ENCODE measurements at places on chromosomes 2 and 18. TPM values are rescaled to one million over a fixed set of nuclear protein-coding genes. Genes with fewer than 3 reads are reported as not detected.
A peak's percentile ranks its signal among the peaks of the same experiment; 100 is the strongest.

GRCh38 chr2:160005908-160006307 lies 56.5 kb downstream of the PLA2R1 start:
- no peak for DNase-seq

DNA sequence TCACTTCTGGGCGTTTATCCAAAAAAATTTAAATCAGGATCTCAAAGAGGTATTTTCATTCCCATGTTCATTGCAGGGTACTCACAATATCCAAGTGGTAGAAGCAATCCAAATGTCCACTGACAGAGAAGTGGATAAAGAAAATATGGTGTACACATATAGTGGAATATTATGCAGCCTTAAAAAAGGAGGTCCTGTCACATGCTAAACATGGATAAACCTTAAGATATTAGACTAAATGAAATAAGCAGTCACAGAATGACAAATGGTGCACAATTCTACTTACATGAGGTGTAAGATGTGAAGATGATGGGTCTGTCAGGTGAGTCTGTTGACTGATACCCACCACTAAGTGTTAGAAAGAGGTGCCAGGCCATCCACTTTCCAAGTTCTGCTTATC lies 140.6 kb downstream of the THNSL2 start:
- no peak for DNase-seq

- no peak for DNase-seq
Observed at GRCh38 chr18:76232779-76233178, 262.3 kb downstream of the ZNF516 start.

REG1A gene
- not detected for total RNA-seq

DNA sequence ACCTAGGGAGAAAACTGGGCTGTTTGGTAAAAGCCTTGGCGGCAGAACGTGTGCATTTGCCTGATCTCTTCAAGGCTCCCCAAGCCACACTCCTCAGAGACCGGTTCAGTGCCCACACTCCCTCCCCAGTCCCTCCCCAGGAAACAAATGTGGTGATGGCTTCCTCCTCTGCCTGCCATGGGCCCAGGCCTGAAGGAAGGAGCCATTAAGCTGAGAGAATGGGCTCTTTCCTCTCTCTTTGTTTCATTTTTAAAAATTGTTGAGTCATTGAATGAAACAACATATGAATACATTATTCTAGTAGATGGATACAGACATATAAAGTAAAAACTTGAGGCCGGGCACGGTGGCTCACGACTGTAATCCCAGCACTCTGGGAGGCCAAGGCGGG lies 50.6 kb upstream of the YWHAQ start:
- peak; percentile 58 for DNase-seq

DNA sequence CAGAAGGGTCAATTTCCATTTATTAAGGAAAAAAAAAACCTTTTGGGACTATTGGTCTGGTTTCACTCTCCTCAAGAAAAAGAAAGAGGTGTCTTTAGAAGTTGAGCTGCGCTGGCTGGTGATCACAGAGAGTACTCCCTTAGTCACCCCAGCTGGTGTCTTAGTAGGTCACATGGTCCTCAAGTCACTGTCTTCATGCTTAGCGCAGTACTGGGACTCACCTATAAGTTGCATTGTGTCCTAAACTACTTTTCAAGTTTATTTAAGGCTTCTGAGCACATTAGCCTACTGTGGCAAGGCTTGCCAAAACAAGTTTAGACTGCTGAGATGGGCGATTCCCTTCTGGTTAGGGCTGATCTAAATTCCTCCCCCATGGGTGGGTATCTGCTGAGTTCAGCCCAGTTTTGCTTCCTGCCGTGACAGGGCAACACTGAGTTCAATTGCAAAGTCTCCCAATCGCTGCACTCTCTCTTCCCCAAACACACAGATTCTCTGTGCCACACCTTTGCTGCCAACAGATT lies 824.9 kb upstream of the CRIM1 start:
- DNase-seq = no peak

DNA sequence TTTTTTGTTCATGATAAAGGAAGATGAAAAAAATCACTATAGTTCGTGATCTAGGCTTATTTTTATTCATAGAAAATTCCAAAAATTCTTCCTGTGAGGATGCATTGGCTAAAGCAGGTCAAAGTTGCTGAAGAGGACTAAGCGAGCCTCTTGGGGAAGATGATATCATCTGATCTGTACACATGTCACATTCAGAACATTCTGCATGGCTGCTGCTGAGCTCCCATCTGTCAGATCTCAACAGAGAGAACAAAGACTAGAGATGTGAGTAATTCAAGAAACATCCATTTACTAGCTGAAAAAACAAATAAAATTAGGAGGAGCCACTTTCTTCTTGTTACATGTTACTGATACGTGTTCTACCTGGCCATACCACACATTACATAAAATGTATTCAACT lies 518.6 kb upstream of the FSIP2 start:
- DNase-seq = no peak

DNA sequence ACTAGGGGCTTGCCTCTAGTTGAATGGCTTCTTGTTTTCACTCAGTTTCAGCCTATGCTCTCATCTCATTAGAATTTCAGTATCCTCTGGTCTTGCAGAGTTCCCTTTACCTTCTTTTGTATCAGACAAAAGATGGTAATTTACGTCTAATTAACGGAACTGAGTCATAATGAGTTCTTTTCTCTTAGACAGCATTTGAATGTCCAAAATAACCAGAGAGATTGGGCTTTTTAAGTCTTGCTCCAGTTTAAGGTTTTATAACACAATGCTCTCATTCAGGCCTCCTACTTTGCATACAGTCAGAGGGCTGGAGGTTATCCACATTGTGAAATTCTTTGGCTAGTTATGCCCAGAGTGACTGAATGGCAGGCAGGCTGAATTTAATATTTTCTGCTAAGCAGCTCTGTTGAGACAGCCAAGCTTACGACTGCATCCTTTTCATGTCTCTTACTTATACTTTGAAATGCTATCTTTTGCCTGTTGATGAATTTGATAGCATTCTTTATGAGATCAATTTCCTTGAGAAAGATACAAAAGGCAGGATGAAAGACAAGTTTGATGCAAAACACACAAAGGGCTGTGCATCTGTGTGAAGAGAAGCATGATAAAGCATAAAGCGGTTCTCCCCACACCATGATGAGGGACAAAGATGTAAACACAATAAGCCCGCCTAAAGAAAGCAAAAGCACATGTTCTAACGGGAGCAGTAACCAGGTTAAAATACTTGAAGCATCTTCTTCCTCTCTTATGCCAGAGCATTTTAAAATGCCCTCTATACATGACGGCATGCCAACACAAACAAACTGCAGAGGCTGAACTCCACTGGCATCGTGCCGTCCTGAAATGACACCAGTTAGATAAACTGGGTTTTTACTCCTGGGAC lies 90.0 kb downstream of the CDH2 start:
- peak; percentile 60 for DNase-seq

DAPL1 gene
- total RNA-seq = not detected

GRB14 gene
- total RNA-seq = 2.7 TPM

GRCh38 chr2:18915227-18915626 lies 325.9 kb upstream of the NT5C1B start:
- no peak for DNase-seq

DNA sequence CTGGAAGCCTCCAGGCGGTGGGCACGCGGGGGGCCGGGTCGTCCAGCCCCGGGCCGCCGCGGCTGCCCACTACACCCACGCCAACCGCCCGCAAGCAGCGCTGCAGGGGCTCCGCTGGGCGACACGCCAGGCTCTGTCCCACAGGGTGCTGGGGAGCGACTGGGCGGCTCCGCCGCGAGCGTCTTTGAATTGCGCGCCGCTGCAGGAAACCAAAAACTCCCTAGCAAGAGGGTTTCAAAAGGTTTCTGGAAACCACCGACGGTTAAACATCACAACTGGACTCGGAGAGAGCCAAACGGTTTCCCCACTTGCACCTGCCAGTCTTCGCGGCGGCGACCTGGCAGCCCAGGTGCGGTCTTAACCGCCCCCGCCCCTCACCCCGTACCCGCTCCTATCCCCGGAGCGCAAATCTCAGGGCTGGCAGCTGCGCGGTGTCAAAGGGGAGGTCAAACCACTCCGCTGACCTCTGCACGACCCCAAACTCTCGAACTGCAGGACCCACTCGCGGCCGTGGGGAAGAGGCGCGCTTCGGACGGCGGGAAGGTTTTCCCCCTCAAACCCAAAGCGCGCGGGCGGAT lies 1.0 kb downstream of the CXCR4 start:
- DNase-seq = no peak

TBR1 gene
- 0.09 TPM for total RNA-seq

GRCh38 chr2:16552202-16552601 lies 113.4 kb downstream of the CYRIA start:
- DNase-seq = no peak

SP5 gene
- total RNA-seq = not detected

DNA sequence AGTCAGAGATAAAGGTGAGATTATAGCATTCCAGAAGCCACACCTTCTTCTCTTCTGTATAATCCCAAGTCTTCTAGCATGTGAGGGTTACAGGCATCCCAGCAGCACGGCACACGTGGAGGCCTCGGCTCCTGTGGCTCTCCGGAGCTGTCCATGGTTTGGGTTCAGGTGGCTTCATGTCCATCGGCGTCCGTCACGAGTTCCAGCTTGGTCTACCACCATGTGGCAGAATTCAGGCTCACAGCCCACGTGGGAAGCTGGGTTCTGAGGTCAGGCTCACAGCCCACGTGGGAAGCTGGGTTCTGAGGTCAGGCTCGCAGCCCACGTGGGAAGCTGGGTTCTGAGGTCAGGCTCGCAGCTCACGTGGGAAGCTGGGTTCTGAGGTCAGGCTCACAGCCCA lies 378.3 kb upstream of the SALL3 start:
- no peak for DNase-seq

DNA sequence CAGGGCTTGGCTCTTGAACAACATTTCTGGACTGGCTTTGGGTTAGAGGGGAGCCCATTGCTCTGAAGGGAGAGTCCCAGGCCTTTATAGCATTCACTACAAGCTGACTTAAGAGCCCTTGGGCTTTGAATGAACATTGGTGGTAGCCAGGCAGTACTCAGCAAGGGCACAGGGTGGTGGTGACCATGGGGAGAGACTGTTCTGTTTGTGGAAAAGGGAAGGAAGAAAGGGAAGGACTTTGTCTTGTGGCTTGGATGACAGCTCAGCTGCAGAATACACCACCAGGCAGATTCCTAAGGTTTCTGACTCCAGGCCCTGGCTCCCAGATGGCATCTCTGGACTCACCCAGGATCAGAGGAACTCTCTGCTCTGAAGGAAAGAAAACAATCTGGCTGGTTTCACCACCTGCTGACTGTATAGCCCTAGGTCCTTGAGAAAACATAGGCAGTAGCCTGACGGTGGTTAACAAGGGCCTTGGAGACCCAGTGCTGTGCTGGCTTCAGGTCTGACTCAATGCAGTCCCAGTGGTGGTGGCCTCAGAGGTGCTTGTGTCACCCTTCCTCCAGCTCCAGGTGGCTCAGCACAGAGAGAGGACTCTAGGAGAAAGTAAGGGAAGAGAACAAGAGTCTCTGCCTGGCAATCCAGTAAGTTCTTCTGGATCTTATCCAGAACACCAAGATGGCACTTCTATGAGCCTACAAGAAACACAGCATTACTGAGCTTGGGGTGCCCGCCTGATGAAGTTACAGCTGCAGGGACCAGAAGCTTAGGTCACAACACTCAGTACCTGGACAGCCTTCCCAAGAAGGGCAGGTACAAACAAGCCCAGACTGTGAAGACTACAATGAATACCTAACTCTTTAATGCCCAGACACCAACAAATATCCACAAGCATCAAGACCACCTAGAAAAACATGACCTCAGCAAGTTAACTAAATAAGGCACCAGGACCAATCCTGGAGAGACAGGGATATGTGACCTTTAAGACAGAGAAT lies 16.4 kb upstream of the ABCB11 start:
- no peak for DNase-seq

DNA sequence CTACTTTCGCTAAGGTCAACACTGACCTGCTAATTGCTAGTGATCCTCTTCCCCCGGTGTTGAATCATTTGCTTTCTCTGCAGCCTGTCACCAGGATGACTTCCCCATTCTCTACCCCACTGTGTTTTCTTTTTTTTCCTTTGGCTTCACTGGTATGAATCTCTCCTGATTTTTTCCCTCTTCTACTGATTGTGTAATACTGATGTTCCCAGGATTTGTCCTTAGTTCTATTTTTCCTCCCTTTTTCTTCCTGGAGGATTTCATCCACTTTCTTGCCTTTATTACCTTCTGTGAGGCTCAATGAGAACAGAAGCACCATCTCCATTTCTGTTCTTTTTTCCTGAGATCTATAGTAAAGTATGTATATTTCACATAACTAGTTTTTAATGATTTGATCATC lies 14.1 kb upstream of the MSH2 start:
- no peak for DNase-seq

IL1F10 gene
- not detected for total RNA-seq

GRCh38 chr2:29811378-29811777 lies 110.0 kb downstream of the ALK start:
- DNase-seq = no peak
